ENCODE measurements at places on chromosomes 12 and 14.

DNA sequence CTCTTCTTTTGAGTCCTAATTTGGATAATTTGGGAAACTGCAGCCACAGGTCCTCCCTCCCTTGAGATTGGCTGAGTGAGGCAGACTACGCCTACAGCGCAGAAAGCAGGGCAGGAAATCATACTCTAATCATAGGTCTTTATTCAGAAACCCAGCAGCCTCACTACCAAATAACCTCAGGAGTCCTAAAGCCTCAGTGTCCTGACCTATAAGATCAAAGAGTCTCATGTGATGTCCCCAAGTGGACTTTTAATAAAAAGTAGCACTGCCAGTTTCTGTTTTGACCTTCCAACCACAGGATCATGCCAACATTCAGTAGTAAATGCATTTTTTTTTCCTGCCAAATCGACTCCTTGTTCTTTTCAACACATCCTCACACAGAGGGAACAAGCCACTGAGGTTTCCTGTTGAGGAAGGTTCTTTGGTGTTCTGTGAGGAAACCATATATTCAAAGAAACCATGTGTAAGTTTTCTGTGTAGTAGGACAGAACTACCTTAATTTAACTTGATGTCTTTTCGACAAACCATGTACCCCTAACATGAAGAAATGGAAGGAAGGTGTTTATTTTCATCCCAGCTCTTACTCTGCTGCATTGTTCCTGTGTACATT is 72.2 kb downstream of the VCPKMT start:
- DNase-seq = no peak

- no peak for DNase-seq
Observed at GRCh38 chr14:77804592-77804991, 4.7 kb downstream of the ADCK1 start.

DNA sequence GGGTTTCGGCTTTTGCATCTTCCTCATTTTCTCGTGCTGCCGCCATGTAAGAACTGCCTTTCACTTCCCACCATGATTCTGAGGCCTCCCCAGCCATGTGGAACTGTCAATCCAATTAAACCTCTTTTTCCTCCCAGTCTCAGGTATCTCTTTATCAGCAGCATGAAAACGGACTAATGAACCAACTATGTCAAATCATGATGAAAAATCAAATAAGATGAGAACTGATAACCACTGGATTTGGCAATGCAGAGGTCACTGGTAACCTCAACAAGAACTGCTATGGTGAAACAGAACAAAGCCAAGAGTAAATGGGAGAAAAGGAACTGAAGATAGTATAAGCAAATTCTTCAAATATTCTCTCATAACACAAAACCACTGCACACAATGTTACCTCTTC is 6.0 kb downstream of the EML5 start:
- DNase-seq = no peak

DNA sequence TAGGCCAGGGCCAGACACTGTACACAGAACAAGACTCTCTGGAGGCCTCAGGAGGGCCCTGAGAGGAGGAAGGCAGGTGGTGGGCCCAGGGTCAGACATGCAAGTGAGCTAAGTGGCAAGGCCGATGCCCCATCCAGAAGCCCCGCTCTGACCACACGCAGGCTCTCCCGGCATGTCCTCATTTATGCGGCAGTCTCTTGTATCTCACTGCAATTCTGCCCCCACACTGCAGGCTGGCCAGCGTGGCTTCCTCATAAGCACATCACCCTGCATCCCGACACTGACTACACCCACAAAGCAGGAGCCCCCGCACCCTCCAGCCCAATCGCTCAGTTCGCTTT is 17.5 kb downstream of the SSH1 start:
- DNase-seq = no peak

GRCh38 chr12:123040106-123040505 is 59.6 kb downstream of the ARL6IP4 start:
- DNase-seq = no peak

DNA sequence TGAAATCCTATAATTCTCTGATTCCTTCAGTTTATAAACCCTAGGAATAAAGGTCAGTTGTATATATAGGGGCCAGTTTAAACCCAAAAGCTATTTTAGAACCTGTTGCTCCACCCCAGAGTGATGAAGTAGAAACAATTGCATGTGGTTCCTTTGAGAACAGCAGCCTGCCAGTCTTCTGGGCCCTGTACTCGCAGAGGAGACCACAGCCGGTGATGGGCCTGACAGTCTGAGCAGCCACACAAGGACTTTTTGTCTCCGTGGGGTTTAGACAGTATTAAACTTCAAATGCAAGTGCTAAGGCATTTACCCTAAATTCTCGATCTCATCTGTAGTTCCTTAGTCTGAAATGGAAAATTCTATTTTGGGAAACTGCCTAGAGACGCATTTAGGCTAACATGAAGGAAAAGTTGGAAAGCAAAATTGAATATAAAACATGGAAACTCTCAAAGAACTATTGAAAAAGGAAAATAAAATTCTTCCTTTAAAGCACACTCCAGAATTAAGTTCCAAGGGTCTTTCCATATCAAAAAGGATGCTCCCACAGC is 80.6 kb downstream of the PRICKLE1 start:
- no peak for DNase-seq

- DNase-seq = no peak
Observed at GRCh38 chr14:79011920-79012204, 841.7 kb downstream of the NRXN3 start.

- no peak for DNase-seq
Observed at GRCh38 chr12:99110868-99111267, 465.8 kb downstream of the APAF1 start.

- no peak for DNase-seq
Observed at GRCh38 chr12:1848745-1849144, 28.4 kb downstream of the LRTM2 start.

- no peak for DNase-seq
Observed at GRCh38 chr14:52825085-52825484, 33.7 kb upstream of the GNPNAT1 start.

GRCh38 chr12:59023861-59024424 is 103.6 kb upstream of the LRIG3 start:
- no peak for DNase-seq

- peak; percentile 71 for DNase-seq
Observed at GRCh38 chr14:100317912-100318808, 5.0 kb upstream of the SLC25A47 start.

DNA sequence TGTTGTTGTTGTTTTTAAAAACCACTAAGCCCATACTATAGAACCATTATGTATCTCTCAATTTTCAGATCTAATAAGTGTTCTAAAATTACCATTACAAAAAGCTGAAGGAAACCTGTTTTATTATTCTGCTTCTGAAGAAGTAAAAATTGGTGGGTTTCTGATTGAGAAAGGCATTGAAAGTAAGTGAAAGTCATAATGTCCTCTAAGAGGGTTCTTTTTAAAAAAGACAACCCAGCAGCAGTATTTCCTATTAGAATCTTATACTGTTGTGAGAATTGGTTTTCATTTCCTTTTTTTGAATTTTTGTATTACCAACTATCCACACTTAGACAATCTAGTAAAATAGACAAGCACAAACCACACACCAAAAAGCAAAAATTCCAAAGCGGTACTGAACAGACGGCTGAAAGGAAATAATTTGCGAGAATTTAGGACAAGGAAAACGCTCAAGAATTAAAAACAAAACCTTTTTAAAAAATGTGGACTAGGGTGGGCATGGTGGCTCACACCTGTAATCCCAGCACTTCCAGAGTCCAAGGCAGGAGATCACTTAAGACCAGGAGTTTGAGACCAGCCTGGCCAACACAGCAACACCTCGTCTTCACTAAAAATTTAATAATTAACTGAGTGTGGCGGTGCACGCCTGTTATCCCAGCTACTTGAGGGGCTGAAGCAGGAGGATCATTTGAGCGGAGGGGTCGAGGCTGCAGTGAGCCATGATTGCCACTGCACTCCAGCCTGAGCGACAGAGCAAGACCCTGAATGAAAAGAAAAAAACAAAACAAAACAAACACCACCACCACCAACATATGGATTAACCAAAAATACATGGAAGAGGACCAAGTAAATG is 66.7 kb upstream of the AP4S1 start:
- DNase-seq = no peak

DNA sequence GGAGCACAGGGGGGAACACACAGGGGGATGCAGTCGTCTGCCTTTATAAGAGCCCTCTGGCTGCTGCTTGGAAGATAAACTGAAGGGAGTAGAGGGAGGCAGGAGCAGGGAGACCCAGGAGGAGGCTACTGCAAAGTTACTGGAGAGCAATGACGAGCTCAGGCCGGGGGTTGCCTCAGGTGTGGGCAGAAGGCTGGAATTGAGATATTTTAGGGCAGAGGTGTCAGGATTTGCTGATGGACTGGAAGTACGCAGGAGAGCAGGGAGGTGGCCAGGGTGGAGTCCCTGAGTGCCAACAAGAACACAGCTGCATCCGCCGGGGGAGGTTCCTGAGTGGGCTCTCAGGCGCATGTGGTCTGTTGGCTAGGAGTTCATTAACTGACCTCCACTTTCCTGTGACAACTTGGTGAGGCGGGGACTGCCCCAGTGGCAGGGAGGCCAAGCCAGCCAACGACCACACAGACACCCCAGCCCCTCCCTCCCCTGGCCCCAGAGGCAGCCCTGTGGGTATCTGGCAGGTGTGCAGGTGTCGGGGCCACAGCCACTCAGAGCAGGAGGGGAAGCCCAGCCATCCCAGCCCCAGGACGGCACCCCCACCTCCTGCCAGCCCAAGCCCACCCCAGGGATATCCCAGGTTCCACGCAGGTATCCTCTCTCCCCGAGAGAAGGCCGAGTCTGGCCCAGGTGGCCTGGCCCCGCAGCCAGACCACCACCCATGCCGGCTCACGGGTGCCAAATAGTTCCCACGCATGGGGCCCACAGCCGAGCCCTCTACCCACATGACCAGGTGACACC is 85.4 kb downstream of the NCOR2 start:
- no peak for DNase-seq

DNA sequence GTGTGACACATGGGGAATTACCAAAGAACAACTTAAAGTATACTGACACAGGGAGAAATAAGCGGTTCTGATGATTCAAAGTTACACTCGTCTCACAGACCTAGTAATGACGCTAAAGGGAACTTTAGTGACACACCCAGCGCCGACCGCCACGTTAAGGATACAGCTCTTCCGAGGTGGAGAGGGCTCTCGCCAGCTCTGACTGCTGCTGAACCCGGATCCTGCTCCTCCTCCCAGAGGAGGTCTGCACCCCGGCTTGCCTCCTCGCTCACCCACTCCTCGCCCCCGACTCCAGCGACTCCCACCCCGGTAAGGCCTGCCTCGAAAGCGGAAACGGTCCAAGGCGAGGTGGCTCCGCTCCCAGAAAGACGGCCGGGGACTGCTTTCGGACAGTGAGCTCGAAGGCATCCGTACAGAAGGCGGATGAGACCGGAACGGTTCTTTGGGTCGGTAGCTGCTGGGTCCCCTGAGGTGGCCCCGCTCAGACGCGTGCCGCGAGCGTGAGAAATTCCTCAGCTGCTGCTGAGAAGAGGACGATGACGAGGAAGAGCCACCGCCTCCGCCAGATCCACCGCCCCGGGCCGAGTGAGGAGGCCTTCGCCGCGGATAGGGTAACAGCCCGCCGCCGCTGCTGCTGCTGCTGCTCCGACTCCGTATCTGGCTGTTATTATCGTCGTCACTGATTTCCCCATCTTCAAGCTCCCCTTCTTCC is 643 bp downstream of the ZFC3H1 start:
- peak; percentile 72 for DNase-seq

All from body of pancreas (tissue), 4 donors.